ENCODE measurements at places on chromosomes 2 and 18.

GRCh38 chr18:33712719-33713118 is 134.7 kb downstream of the ASXL3 start:
- DNase-seq = no peak

DNA sequence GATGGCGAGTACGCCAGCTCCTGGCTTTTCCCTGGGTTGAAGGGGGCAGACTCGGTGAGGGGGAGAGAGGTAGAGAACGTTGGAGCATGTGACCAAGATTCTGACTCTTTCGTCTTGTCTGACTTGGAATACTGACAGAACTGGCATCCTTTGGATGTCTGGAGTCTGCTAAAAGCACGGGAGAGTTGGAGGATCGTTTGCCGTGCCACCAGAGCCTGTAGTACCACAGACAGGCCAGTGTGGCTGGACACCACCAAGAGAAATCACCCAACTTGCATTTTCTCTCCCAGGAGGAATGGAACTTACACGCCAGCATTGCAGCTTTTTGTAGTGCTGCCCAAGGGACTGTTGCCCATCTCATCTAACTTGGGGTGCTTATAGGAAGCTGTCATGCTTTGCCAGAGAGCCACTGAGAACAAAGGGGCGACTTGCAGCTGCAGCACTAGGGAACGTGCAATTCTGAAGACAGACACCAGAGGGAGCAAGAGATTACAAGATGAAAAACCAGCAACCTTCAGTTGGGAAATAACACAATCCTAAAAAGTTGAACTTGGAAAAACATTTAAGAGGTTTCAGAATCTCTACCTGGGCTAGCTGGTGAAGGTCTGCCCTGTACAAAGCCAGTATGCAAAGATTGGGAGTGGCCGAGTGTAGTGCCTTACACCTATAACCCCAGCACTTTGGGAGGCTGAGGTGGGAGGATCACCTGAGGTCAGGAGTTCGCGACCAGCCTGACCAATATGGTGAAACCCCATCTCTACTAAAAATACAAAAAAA is 24.1 kb downstream of the PSMG2 start:
- peak; percentile 88 for DNase-seq

GRCh38 chr2:60710707-60711106 is 45.4 kb upstream of the PAPOLG start:
- DNase-seq = no peak

DNA sequence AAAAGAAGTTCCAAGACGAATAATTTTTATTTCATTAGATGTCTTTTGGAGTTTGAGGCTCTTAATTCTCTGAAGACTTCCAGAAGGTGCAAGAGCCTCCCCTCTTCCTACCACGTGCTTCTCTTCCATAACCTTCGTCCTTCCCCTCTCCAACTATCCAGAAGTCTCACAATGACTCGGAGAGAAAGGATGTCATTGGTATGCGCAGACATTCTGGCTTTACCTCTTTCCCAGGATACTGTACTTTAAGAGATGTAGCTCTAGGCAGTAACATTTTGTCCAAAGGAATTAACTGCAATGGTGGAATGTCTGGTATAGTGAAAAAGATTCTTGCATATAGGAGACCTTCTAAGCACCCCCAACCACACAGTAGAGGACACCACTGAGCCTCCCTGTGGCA is 249.0 kb upstream of the OSR1 start:
- DNase-seq = no peak

DNA sequence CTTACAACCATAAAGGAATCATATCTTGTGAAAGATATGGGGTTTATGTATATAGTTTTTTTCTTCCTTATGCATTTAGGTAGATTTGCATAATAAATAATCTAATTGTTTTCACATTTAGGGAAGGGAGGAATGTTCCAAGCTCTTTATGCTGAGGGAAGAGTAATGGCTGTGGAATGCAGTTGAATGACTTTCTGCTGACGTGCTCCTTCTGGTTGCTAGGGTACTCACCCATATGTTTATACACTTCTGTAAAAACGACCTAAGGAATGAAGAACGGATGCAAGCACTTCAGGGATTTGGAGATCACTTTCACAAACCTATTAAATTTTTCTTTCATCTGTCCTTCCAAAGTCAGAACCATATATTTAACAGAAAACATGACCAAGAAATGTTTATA is 29.2 kb upstream of the PPP4R1 start:
- DNase-seq = peak; percentile 28

GRCh38 chr18:11339188-11339775 is 189.9 kb upstream of the PIEZO2 start:
- DNase-seq = no peak

DNA sequence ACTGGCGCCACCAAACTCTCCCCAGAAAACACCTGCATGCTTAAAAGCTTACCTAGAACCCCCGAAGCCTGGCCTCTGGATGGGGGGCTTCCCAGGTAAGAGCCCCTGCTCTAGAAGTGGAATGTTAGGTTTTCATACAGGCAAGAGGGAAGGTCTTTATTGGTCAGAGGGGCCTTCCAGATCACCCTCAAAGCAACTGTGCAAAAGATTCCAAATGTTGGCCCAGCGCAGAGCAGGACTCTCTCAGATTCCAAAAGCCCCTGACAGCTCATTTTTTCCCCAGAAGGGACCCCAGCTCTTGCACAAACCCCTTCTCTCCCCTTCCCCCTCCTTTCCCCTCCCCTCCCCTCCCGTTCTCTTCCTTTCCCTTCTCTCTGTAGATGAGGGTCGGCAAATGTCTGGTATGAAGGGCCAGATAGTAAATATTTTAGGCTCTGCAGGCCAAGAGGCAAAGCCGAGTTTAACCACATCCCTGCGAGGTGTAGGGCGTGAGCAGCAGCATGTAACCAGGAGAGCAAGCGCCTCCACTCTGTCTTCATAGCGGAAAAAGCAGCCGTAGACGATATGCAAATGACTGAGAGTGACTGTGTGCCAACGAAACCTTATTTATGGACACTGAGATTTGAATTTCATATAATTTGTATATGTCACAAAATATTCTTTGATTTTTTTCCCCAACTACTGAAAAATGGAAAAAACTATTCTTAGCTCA is 116.9 kb downstream of the SMAD7 start:
- peak; percentile 91 for DNase-seq

- no peak for DNase-seq
Observed at GRCh38 chr2:212477571-212477970, 61.0 kb downstream of the ERBB4 start.

- DNase-seq = no peak
Observed at GRCh38 chr2:67466734-67467133, 69.6 kb downstream of the ETAA1 start.

DNA sequence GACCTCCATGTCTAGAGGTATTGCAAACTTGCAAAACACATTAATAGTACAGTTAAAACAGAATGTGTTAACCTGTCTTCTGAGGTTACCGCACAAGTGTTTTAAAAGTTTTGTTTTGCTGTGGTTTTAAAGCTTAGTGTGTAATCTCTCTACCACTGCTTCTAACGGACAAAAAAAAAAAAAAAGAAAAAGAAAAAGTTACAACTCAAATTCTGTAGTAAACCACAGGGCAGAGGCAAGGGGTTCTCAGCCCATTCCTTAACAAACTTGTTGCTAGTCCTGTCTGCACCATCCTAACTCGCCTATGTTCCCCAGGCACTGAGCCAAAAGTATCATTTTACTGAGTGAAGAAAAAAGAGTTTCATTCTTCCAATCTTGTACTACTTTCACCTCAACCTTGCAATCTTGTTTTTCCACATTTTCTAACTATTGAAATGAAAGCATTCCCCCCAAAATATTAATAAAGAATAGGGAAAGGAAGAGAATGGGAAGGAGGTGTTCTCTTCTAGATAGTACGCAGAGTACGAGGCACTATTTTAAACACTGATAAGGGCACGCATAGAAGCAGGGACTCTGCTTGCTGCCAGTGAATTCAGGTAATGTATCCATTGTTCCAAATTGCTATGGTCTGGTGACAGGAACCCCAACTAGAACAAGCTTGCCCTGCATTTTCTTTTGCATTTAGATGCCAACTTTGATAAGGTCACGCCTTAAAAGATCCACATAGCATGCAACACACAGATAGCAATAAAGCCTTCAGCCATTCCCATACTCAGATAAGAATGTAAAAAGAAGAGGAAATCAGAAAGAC is 47.1 kb downstream of the IKZF2 start:
- DNase-seq = no peak

DNA sequence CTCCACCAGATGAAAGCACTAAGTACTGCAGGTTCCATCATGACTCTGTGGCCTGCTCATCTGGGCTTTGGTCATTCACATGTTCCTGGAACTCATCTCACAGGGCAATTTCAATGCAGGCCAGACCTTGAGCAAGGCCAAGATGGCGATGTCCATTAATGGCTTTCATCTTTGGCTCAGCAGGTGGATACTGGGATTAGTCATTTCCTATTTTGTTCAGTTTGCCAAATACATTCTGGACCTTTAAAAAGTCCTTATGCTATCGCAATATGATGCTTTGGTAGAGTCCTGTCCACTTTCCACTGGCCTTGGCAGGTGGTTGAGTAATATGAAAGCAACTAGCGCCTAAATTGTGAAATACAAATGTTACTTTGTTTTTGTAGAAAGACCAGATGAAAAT is 170.1 kb upstream of the REV1 start:
- no peak for DNase-seq

- peak; percentile 38 for DNase-seq
Observed at GRCh38 chr18:9139400-9140039, 2.9 kb downstream of the ANKRD12 start.

GRCh38 chr18:61159246-61159645 is 174.0 kb upstream of the CDH20 start:
- no peak for DNase-seq

DNA sequence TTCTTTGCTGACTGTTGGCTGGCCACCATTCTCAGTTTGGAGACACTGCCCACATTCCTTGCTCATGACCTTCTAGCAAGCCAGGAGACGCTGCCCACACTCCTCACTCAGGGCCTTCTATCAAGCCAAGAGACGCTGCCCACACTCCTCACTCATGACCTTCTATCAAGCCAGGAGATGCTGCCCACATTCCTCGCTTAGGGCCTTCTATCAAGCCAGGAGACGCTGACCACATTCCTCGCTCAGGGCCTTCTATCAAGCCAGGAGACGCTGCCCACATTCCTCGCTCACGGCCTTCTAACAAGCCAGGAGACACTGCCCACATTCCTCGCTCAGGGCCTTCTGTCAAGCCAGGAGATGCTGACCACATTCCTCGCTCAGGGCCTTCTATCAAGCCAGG is 131.3 kb upstream of the CBLN2 start:
- DNase-seq = no peak

DNA sequence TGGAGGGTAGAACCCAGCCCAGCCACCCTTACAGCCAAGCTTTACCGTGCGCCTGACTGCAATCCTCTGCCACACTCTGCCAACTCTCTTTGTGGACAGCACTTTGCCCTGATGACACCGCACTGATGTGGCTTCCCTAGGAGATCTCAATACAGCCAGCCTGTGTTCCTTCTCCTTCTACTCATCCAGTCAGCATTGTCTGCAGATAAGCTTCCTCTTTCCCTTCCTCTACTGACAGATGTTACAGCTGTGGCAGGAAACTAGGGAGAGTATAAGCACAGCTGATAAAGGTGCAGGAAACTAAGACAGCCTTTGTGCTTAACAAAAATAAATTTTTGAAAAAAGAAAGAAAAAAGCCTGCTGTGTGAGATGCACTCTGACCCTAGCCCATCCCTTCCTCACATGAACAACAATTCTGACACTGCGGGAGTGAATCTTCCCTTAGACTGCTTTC is 25.0 kb downstream of the CEP68 start:
- DNase-seq = no peak

- no peak for DNase-seq
Observed at GRCh38 chr2:216775043-216775453, 79.7 kb upstream of the IGFBP5 start.

DNA sequence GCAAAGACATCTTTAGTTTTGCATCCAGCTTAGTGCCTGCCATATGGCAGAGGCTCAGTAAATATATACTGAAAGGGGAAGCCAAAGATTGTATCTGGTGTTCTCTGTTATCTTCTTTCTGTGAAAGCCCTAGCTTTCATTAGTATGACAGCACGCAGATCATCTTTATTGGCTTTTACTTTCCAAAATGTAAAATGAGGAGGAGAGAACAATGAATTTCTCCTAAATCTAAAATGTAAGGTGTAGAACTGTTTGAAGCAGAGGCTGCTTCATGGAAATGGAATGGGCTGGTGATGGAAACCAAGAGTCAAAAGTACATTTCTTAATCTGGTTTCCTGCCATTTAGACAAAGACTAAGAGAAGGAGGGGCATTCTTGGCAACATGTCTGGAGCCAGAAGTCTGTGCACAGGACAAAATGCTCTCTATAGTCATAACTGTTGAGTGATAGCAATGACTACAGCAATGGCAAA is 1029.9 kb upstream of the PIK3C3 start:
- DNase-seq = no peak

DNA sequence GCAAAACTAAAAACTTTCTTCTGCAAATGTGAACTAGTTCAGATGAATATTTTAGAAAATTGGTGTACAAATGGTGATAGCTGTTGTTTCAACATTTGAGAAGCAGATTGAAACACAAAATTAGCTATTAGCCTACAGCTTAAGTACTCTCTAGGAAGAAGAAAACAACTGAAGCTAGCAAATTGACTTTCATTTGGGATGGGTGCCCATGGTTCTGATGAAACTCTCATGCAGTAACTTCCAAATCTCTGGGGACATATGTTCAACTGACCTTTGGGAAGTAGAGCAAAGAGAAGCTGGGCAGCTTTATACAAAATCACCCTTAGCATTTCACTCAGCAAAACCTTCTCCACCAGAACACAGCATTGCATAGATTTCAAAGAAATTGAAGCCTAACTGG is 119.0 kb downstream of the GALNT13 start:
- no peak for DNase-seq

GRCh38 chr2:21277068-21278056 is 153.6 kb downstream of the TDRD15 start:
- no peak for DNase-seq

DNA sequence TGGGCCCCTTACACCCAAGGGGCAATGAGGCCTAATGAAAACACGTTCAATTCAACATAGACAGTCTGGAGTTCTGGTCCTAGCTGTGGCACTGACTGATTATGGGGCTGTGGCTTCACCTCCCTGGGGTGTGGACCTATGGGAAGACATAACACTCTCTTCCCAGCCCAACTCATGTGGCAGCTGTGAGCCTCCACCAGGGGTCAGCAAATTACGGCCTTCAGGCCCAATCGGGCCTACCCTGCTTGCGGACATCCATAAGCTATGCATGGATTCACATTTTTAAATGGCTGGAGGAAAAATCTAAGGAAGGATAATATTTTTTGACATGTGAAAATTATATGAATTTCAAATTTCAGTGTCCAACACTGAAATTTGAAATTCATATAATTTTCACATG is 101.3 kb downstream of the LOXHD1 start:
- peak; percentile 74 for DNase-seq

GRCh38 chr2:232491139-232491780 is 3.6 kb upstream of the ECEL1 start:
- DNase-seq = no peak

DNA sequence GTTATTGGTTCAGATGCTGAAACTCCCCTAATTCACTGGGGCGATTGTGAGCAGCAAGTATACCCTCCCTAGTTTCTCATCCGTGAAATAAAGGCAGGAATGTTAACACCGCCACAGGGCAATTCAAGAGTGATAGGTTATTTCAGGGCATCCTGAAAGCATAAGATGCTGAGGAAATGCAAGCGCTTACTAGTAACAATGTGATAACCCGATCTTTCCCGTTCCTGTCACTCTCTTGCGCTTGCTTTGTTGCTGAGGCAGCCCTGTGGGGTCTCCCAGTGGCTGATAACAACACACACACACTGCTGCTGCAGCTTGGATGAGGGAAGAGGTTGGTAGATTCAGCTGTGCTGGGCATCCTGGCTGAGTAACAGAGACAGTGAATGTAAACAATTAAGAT is 259.3 kb downstream of the AGPS start:
- DNase-seq = no peak

Data from Karpas-422 (cell line).